Suppressor macrophage (primary cell): ENCODE measurements at places on chromosomes 7 and 10.
A peak's percentile ranks its signal among the peaks of the same experiment; 100 is the strongest.

- no peak for DNase-seq
Observed at GRCh38 chr10:33183655-33184054, 150.8 kb downstream of the NRP1 start.

DNA sequence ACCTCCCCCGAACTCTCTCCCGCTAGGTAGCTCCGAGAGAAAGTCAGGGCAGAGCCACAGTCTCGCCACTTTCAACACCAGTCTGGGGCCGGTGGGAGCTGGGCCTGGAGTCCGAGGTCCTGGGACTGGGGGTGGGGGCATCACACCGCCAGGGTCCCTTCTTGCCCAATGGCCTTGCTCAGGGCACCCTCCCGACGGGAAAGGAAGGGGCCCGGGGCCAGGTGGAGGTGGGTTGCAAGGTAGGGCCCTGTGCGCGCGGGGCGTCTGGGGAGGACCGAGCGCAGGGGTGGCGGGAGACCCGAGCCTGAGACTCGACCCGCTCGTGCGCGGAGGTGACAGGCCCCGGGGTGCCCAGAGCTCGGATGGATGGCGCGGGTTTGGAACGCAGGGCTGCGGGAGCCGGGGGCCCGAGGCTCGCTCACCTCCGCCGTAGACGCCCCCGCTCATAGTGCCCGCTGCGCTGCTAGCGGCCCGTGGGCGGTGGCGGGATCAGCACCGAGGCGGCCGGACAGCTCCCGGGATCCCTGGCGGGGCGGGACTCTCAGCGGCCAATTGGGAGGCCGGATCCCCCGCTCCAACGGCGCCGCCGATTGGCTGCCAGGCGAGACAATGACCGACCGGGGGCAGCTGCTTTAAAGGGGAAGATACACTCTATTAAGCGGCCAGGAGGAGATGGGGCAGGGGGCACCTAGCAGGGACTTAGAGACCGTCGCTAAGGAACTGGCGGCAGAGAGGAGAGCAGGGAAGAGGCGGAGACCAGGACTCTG is at the start of gene ACTL6B:
Gene ACTL6B, minus strand, starts transcription at position 541 of the 767 bp plus-strand sequence. Its CDS starts 94 bp downstream, at position 447.
- DNase-seq, result peak; percentile 89

DNA sequence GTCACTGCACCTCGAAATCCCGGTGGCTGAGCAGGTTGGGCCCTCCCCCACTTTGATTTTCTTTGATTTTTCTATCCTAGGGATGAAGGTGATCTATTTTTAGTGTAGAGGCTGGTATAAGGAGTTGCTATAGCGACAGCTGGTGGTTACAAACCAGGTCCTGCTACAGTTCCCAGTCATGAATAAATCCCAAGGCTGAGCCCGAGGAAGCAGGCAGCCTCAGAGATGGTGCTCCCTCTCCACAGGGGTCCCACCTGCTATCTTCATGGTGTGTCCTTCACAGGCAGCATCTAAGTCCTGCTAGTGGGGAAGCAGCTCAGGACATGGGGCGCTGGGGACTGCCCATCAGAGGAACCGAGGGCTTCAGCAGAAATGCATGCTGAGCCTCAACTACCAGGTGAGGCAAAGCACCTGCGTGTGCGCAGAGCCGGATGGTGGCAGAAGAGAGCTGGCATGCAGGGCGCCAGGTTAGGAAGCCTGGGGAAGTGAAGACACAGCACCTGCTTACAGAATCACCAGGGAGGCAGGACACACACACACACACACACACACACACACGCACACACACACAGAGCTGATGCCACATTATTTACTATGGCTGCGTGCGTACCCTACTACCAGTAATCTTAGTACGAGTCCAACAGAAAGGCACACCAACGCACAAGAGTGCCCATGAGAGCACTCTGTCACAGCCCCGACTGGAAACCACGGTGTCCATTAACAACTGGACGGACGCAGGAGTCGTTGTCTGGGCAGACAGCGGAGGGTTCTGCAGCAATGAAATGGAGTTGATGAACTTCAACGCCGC is 150.9 kb downstream of the PRKAG2 start:
- DNase-seq, result no peak

GRCh38 chr10:43980715-43981114 is 332.0 kb upstream of the ZNF32 start:
- no peak for DNase-seq

DNA sequence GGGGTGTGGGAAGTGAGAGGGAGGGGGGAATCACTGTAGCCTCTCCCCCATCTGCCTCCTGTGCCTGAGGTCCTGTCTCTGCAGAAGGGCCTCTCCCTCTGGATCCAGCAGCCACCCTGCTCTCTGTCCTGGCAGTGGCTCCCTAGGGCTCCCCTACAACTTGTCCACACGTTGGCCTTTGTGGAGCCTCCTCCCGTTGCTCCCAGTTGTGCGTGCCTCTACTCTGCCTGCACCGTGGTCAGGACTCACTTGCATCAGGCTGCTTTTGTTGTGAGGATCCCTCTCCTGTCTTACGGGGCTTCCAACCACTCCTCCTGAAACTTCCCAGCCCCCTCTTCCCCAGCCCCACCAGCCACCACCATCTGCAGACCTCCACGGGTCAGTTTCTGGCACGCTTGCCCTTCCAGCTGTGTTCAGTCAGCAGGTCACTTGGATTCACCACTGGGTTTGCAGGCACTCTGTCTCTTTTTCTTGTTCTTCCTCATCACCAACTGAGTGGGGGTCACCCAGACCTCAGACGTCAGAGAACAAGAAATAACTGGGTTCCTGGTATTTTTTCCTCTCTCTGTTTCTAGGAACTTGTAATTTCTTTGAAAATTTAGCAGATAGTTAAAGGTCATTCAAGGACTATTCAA is 62.3 kb downstream of the RAMP3 start:
- DNase-seq, result no peak
